Ovary (tissue), 10 donors: ENCODE measurements at places on chromosomes 7 and 10. TPM values are rescaled to one million over a fixed set of nuclear protein-coding genes. Genes with fewer than 3 reads are reported as not detected.

GRCh38 chr7:70758646-70759045 is 373.3 kb upstream of the GALNT17 start:
- DNase-seq, result no peak

DNA sequence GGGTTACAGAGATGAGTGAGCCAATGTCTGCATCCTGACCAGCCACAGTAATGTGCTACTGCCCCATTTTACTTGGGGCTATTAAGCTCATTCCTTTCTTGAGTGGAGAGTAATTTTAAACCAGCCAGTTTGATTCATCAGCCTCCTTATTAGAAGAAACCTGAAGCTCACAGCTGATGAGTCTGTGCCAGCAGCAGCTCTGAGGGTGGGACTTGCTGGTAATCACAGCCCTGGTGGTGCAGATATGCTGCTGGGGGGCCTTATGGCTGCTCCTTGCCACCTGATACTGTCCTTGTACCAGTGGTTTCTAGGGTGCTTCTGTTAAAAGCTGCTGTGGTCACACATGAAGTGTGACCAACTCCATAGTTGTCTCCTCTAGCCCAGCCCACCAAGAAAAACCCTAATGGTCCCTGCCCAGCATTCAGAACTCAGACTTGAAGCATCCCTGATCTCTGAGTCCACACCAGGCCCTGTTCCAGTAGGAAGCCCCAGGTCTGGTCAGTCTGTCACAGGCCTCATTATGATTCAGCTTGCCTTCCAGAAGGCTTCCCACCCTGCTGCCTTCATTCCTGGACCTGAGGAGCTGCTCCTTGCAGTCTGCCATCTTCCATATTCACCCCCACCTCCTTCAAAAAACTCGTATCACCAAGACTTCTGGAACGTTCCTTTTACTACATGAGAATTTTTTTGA is 28.9 kb upstream of the RBM20 start:
- no peak for DNase-seq

GRCh38 chr7:28151965-28152364 is 28.6 kb downstream of the JAZF1 start:
- no peak for DNase-seq

DNA sequence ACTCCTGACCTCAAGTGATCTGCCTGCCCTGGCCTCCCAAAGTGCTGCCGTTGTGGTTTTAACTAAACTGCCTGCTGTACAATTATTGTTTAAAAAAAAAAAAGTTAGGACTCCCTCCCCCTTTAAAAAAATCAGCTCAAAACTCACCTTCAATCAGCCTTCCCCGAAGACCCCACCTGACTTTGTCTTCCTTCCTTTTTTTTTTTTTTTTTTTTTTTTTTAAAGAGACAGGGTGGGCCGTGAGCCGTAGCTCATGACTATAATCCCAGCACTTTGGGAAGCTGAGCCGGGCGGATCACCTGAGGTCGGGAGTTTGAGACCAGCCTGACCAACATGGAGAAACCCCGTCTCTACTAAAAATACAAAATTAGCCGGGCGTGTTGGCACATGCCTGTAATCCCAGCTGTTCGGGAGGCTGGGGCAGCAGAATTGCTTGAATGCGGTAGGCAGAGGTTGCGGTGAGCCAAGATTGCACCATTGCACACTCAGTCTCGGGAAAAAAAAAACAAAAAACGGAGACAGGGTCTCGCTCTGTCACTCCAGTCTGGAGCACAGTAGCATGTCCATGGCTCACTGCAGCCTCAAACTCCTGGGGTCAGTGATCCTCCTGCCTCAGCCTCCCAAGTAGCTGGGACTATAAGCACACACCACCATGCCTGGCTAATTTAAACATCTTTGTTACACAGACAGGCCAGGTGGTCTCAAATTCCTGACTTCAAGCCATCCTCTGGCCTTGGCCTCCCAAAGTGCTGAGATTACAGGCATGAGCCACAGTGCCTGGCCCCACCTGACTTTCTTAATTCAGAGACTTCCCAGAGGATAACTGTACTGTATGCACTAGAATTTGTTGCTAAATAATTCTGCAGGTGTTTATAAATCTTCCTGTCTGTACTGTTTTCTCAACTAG is 3.2 kb downstream of the FIS1 start:
- DNase-seq, result no peak

GRCh38 chr7:98322331-98323270 is 41.1 kb downstream of the BRI3 start:
- DNase-seq, result no peak

DNA sequence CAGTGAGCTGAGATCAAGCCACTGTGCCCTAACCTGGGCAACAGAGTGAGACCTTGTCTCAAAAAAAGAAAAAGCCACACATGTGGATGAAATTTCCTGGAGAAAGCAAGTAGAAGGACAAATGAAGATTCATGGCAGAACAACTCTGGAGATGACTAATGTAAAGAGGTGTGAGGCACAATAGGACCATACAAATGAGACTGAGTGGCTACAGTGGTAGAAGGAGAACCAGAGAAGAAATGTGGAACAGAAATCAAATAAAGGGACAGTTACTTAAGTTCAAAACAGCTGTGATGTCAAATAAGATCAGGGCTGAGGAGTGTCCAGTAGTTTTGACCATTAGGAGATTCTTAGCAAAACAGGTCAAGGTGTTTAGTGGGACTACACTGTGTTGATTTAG is 130.9 kb upstream of the CDK6 start:
- DNase-seq, result no peak

- no peak for DNase-seq
Observed at GRCh38 chr7:83271212-83272099, 108.8 kb upstream of the PCLO start.

- DNase-seq, result no peak
Observed at GRCh38 chr7:148912758-148913541, 28.9 kb upstream of the EZH2 start.

DNA sequence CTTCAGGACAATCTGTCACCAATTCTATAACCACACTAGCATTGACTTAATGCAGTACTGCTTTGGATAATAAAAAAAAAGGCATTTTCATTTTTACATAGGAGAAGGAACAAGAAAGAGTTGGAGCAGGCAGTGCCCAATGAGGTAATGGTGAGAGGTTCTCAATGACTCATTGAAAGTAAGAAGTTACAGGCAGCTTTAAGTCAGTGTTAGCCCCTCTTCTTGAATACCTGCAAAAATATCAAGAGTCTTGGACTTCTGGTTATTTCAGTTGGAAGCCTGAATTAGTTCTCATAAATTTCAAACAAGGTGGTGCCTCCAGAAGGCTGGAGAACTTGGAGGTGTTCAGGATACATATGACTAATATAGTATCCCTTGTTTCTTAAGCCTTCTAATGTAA is 422.5 kb downstream of the HTR7 start:
- no peak for DNase-seq

GRCh38 chr10:14555807-14556206 is 218.9 kb downstream of the FAM107B start:
- DNase-seq, result no peak

DNA sequence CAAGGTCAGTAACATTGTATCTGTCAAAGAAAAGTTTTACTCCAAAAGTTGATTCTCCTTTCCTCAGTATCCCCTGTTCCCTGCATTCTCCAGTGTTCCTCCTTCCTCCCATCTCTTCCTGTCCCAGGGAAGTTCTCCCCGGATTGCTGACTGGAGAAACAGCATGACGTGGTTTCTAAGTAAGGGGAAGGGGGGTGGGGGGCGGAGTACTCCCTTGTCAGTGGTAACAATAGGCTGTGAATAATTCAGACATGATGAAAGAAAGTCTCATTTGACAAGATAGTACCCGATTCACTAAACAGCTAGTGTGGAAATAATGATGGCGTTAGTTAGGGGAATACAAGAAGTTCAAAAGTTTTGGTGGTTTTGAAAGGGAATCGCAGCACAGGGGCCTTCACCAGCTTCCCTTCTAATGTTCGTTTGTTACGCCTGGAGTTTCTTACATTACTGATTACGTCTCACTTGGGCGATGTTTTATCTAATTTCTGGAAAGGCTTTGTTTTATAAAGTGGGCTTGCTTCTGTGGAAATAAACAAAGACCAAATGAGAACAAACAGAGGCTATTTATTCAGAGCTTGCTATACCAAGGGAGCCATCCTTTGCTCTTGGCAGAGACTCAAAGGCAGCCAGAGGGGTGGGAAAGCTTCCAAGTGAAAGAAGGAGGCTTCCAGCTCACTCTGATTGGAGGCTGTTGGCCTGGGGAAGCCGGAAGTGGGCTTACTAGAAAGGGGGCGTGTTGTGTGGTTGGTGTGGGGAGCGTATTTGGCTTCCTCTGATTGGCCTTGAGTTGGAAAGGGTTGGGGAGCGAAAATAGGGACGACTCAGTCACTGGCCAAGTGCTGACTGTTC is 453.7 kb downstream of the SDK1 start:
- peak; percentile 25 for DNase-seq

DNA sequence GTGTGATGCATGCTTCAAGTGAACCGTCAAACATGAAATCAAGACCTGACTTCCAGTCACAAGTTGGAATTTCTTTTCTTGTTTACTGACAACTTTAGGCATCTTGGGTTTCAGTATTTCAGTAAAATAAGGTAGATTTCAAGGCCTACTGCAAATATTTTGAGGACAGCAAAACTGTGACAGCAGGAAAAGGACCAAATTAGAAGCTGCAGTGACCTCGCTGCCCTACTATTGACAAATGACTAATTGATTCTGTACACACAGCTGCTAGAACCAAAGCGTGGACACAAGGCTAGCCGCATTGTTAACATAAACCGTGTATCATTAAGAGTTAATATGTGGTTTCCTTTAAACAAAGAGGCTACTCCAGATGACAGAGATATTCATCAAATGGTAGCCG is 105.7 kb upstream of the SEC61G start:
- DNase-seq, result no peak

- no peak for DNase-seq
Observed at GRCh38 chr7:732094-732541, 5.0 kb upstream of the PRKAR1B start.

DNA sequence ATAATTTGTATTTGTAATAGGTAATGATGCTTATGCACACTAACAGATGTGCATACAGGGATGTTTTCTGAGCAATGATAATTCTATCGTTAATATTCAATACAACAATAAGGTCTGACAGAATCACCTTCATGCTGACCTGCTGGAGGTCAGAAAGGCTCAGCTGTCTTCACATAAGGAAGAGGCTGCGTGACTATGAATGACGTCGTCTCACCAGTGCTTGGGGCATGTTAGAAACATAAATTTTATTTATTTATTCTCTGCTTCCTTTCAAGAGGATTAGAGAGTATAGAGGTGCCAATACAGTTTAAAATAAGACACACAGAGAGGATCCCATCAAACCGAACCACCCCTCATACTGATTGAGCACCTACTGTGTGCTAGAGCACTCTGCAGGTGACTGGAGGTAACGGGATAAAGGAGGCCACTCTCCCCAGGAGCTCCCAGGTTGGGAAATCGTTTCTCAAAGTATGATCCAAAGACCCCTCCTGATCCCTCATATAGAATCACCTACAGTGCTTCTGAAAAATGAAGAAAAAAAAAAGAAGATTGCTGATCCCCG is 265.6 kb upstream of the NPVF start:
- DNase-seq, result no peak

DNA sequence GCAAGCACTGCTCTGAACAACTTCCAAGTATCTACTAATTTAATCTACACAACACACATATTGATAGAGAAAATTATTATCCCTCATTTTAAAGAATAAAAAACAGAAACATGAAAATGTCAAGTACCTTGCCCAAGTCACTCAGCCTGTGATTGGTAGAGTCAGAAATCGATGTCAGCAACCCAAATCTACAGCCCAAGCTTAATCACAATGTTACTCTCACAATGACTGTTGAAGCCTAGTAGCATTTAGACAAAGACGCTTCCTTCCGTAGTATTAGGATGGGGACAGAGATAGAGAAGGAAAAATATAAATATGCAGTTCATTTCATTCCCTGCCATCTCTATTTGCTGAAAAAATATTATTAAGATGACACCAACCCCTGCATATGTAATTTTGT is 242.5 kb downstream of the ELMO1 start:
- no peak for DNase-seq

DNA sequence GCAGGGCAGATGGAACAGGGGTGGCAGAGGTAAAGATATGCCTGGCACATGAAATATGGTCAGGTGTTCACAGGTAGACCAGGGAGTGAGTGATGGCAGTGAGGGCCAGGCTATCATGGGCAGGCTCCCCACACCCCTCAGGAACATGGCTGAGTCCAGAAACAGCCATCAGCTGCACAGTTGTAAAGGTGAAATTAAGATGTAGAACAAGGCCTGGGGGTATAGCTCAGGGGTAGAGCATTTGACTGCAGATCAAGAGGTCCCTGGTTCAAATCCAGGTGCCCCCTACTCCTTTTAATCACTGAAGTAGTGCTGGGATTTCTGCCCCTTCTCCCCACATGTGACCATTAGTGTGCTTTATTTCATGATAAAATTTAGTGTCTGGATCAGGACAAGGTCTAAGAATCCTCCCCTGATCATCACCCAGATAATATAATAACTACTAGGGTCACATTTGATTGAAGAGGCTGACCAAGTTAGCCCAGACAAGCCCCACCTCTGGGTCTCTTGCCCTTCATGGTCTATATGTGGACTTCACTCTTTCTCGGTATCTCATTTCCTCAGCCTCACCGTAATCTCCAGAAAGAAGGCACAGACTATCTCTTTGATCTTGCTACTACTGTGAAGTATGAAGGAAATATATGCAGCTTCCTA is 69.0 kb downstream of the ZNF783 start:
- DNase-seq, result no peak

DNA sequence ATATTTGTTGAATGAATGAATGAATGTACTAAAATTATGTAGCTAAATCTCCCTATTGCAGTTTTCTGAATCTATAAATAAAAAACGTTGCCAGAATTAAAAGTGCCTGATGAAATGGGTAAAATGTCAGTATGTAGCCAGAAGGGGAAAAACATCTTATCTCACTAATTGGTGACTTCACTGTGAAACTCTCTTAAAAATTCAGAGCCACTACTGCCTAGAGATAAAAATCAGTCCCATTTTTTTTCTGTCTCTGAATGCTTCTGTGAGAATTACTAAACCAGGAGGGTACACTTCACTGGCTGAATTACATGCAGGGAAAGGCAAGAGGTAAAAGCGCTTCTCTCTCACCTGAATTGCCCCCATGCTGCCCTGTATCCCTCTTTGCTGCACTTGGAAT is 69.6 kb upstream of the HPS1 start:
- no peak for DNase-seq

- no peak for DNase-seq
Observed at GRCh38 chr10:34526758-34527730, 288.1 kb downstream of the PARD3 start.

The POMZP3 gene
- 5.2 TPM for total RNA-seq

The ATOH7 gene
- total RNA-seq, result not detected

The OR6B1 gene
- total RNA-seq, result not detected

The TLX1 gene
- total RNA-seq, result not detected

The MMD2 gene
- total RNA-seq, result not detected

The EGFR gene
- 54.6 TPM for total RNA-seq

The SKAP2 gene
- total RNA-seq, result 20.0 TPM

The HYCC1 gene
- total RNA-seq, result 24.2 TPM

The FRAT2 gene
- total RNA-seq, result 6.5 TPM

The GIMAP7 gene
- 2.3 TPM for total RNA-seq

The RINT1 gene
- total RNA-seq, result 19.1 TPM

The FAM180A gene
- total RNA-seq, result 1.1 TPM

The PLEKHS1 gene
- 5.7 TPM for total RNA-seq
